ENCODE measurements at places on chromosomes 6 and 20.

DNA sequence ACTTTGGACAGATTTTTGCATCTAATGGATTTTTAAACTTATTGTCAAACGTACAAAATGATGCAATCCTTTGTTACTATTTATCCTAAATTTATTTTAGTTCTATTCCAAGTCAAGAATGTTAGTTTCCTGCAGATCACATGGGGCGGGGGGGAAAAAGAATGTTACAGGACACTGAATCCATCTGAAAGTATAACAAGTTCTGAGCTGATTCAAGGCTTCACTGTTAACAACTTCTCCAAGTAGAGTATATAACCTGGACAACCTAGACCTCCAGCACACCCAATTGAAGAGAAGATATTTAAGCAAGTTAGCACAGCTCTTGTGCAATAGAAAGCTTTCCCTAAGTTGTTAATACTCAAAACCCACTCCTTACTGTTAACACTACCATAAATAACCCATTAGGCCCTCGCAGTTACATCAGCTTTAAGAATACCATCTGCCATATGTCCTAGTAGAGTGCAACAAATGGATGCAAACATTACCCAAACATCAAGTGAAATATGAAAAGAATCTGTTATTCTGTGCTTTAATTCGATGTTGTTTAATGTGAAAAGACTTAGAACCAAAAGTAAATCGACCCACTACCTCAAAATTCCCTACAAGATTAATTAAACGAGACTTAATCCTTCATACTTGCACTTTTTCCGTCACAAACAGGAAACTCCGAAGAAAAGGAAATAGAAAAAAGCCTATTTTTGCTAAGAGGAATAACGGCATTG lies 1.3 kb downstream of the SEC63 start:
- peaks cover 24% of the 10 kb centered on the region for H3K36me3 ChIP-seq
- H3K27me3 ChIP-seq: no peaks in the 10 kb centered on the region
- peaks cover 30% of the 10 kb centered on the region for H3K4me1 ChIP-seq

DNA sequence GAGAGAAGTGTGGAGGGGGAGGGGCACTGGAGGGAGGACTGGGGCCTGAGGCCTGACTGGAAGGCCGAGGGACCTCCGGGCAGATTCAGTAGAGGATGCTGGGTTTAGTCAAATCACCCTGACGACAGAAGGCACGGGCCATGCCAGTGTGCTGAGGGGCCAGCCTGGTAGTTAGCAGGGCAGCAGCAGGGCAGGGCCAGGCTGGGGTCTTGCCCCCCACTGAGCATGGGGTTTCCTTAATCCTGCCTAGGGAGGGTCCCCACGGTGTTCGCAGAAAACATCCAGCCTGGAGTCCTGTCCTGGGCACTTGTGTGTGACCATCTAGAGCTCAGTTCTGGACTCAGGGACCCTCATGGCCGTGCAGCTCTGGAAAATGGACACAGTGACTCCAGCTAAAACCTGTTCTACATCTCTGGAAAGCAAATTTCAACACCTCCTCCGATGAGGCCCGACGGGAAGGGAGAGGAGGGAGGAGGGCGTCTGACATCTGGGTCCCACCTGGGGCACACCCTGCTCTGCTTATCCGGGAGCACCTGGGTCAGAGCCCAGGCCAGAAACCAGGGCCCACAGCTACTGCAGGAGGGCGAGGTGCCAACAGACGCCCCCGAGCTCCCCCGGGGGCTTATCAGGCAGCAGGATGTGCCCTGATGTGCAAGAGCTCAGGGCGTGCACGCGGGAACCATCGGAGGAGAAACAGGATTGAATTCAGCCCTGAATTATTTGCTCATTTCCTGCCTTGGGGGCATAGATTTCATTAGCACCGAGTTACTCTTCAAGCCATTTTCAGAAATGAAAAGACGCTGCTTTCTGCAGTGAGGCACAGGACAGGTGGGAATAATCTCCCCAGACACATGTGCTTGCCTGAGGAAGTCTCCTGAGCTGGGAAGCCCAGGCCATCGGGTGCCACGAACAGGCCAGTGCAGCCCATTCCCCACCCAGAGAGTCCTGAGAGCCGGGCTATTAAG lies 78.0 kb upstream of the MPC1 start:
- H3K27me3 ChIP-seq: no peaks in the 10 kb centered on the region
- DNase-seq: no peak
- peaks cover 11% of the 10 kb centered on the region for H3K4me1 ChIP-seq
- H3K4me3 ChIP-seq: no peak overlapping the region
- peaks cover 22% of the 10 kb centered on the region for H3K36me3 ChIP-seq
- peak overlapping the region; percentile 68 for H3K27ac ChIP-seq

DNA sequence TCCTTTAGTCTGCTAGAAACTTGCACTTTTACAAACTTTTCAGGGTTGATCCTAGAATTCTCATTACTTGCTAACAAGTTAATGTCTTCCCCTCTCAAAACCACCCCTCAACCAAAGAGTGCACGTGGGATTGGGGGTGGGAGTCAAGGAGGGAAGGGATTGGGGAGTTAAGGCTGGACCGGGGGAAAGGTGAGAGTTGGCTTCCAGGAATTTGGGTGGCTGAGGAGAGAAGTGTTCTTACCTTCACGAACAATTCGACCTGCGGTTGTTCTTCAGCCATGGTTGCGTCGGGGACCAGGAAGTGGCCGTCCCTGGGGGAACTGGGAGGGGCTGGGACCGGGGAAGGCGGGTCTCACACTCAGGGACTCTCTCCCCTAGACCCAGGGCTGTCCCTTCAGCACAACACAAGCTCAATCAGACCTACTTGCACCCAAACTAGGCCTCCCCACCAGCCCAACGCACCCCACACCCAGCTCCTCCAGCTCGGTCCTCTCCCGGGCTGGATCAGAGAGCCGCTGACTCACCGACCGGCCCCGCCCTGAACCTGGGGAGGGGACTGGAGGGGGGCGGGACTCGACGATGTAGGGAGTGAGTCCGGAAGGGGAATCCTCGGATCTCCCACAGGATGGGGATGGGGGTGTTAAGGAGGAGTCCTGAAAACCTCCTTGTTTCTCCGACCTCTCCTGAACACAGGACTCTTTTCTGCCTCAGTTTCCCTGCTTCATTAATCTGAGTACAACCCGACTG lies at the start of gene CLIC1:
Gene CLIC1 (minus strand): TSS at position 510 of the 747 bp plus-strand sequence. CDS start 230 bp downstream, at position 280.
- peak within 1 kb of the TSS; percentile 80 for H3K4me3 ChIP-seq
- no peaks in the 10 kb centered on the region for H3K27me3 ChIP-seq
- H3K36me3 ChIP-seq: peaks cover 43% of the 10 kb centered on the region
- peak; percentile 90 for DNase-seq

DNA sequence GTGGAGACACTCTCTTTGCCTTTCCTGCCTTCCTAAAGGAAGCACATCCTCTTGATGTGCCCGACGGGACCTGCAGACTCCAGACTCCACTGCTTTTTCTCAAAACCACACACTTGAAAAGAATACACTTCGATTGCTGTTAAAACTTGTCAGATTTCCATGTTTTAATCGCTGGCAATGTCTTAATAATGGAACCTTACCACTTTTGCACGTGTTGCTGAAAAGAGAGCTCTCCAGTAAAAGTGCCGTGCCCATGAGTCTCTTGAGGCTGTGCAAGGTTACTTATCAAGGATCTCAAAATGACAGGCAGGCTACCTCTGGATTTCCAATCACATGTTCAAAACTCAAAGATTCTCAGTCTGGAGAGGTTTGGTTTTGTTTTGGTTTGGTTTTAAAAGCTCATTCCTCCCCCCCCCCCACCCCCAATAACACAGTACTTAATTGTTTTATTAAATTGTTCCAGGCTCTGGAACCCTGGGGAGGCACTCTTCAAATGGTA lies 12.0 kb upstream of the TFAP2A start:
- no peak for DNase-seq
- peak overlapping the region; percentile 21 for H3K4me3 ChIP-seq
- peaks cover 49% of the 10 kb centered on the region for H3K4me1 ChIP-seq
- no peaks in the 10 kb centered on the region for H3K36me3 ChIP-seq

DNA sequence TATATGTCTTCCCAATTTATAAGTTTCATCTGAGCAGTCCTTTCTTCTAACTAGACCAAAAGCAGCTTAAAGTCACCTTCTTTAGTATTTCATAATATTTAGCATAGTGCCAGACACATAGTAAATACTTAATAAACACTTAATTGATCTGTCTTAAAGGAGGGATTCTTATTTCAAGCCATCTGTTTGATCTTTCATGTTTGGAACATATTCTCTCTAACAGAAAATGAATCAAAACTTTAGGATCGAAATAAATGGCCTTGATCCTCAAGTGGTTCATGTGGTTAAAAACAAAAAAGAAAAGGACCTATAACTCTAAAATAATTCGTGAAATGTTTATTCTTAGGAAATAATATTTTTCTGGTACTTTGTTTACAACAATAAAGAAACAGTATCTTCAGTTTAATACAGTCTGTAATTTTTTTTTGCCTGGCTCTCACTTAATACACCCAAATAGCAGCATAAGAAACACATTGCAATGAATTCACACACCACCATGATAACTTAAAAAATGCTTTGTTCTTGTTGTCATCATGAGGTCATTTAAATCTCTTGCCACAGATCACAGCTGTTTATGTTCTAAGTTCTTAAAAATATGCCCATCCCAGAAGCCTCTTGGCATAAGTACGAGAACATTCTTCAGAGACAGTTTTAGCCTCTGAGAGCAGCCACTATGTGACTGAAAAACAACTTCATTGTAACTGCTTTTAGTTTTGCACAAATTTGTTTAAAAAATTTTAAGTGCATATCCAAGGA lies 48.1 kb downstream of the ESF1 start:
- H3K27me3 ChIP-seq: no peaks in the 10 kb centered on the region
- no peak overlapping the region for H3K27ac ChIP-seq
- peaks cover 60% of the 10 kb centered on the region for H3K36me3 ChIP-seq
- H3K4me1 ChIP-seq: no peaks in the 10 kb centered on the region

DNA sequence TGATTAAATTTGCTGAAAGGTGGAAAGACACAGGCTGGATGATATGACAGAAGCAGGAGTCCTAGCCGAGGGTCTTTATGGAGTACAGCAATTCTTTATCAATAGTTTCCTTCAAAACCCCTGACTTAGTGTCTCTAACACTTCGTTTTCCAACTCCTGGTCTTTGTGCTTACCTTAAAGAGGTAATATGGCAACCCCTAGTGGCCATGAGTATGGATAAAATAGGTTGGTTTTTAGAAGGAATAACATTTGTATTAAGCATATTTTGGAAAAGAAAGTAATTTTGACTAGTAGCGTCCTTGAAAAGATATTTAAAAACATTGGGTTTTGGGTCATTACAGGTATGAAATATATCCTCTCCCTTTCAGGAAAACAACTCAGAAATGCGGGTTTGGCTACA lies 51.9 kb downstream of the VGLL2 start:
- H3K27ac ChIP-seq: no peak overlapping the region
- H3K36me3 ChIP-seq: no peaks in the 10 kb centered on the region
- no peak for DNase-seq
- no peaks in the 10 kb centered on the region for H3K4me1 ChIP-seq
- no peaks in the 10 kb centered on the region for H3K27me3 ChIP-seq
- no peak overlapping the region for H3K4me3 ChIP-seq

- H3K27me3 ChIP-seq: no peaks in the 10 kb centered on the region
- H3K36me3 ChIP-seq: peaks cover 44% of the 10 kb centered on the region
- peak overlapping the region; percentile 81 for H3K27ac ChIP-seq
- peaks cover 7% of the 10 kb centered on the region for H3K4me1 ChIP-seq
- peak overlapping the region; percentile 80 for H3K4me3 ChIP-seq
These were observed 628 bp downstream of the SLC35B2 start for GRCh38 chr6:44256775-44257024.

DNA sequence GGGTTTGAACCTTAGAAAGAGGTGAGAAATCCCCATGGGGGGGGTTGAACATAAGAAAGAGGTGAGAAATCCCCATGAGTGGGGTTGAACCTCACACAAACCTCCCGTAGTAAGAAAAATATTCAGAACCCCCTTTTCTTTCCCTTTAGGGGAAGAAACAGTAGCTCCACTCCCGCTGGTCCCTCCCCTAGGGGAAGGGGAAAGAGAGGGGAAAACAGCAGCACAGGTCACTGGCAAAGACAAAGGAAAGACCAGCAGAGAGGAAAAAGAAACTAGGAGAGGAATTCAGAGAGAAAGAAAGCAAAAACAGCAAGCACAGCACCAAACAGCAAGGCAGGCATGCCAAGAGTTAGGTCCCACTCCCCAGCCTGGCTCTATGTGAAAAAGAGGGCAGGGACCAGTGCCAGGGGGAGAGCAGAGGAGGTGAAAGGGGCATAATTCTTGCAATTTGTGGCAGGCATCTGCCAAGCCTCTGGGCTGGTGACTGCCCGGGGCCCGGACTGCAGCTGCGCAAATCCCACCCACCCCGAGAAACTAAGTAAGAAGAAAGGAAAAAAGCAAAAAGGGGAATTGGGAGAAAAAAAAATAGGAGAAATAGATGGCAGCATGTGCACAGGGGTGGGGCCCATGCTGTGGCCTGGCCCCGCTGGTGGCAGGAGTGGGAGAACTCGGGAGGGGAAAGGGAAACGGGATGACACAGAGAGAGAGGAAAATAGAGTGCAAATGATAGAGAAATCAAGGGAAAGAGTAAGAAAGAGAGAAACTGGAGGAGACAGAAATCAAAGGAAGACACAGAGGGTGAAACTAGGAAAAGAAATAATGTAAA lies 15.1 kb upstream of the GOPC start:
- no peaks in the 10 kb centered on the region for H3K27me3 ChIP-seq
- H3K36me3 ChIP-seq: no peaks in the 10 kb centered on the region

- H3K36me3 ChIP-seq: no peaks in the 10 kb centered on the region
- no peak for DNase-seq
- H3K4me1 ChIP-seq: no peaks in the 10 kb centered on the region
- H3K4me3 ChIP-seq: no peak overlapping the region
These were observed 108.3 kb upstream of the PHACTR3 start for GRCh38 chr20:59495894-59496510.

- peak overlapping the region; percentile 31 for H3K27ac ChIP-seq
- peaks cover 9% of the 10 kb centered on the region for H3K4me1 ChIP-seq
- H3K36me3 ChIP-seq: no peaks in the 10 kb centered on the region
- no peaks in the 10 kb centered on the region for H3K27me3 ChIP-seq
- H3K4me3 ChIP-seq: no peak overlapping the region
- DNase-seq: no peak
These were observed 91.5 kb upstream of the HIVEP1 start for GRCh38 chr6:11920566-11920965.

- no peaks in the 10 kb centered on the region for H3K27me3 ChIP-seq
- no peaks in the 10 kb centered on the region for H3K4me1 ChIP-seq
- DNase-seq: no peak
- H3K4me3 ChIP-seq: no peak overlapping the region
- no peaks in the 10 kb centered on the region for H3K36me3 ChIP-seq
These were observed 888.8 kb downstream of the QKI start for GRCh38 chr6:164303102-164303964.

DNA sequence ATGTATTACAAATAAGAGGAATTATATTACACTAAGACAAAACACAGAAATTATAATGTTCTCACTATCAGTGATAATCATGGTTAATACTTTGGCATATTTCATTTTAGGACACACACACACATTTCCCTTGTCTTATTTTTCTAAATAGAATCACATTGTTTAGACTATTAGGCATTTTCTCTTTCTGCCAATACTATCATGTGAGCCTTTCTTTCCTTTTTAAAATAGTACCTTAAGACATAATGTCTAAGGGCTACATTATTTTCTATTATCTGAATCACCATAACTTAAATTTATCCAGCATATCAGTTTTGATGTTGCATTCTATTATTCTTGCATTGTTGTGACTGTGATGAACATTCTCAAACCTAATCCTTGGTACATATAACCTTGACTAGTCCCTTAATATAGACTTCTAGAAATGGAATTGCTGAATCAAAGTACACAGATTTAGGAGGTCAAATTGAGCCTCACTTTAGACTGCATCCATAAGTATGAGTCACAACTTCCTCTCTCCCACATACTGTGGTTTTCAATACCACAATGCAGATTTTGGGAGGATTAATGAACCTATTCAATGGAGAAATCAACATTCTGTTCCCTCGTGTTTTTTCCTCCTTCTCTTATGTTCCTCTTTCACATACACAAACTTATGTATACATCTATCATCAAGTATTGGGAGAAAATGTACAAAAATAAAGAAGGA lies 212.6 kb downstream of the MOXD1 start:
- no peak overlapping the region for H3K27ac ChIP-seq
- H3K27me3 ChIP-seq: no peaks in the 10 kb centered on the region
- no peak overlapping the region for H3K4me3 ChIP-seq
- peaks cover 9% of the 10 kb centered on the region for H3K4me1 ChIP-seq
- no peaks in the 10 kb centered on the region for H3K36me3 ChIP-seq
- DNase-seq: no peak

Data from RWPE2 (cell line).